ENCODE measurements at places on chromosomes 2 and 18. TPM values are rescaled to one million over a fixed set of nuclear protein-coding genes. Genes with fewer than 3 reads are reported as not detected.

DNA sequence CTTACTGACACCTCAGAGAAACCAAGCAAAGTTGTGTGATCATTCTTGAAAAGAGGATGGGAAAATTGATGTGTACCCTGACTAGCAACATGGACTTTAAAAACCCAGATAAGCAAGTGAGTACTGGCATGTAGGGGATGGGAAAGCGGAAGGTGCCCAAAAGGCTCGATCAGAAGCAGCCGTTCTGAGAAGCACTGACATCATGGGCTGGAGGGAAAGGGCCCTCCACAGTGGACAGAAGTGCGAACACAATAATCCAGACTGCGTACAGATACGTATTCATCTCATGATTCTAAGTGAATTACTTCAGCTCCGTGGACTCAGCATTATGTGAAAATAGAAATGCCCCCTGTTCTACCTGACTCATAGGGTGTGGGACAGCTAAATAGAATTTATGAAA, 42.2 kb downstream of the CDH2 start:
- no peaks in the 10 kb centered on the region for H3K36me3 ChIP-seq
- H3K4me3 ChIP-seq, result no peak overlapping the region
- H3K27ac ChIP-seq, result no peak overlapping the region
- H3K27me3 ChIP-seq, result no peaks in the 10 kb centered on the region
- no peak for DNase-seq

DNA sequence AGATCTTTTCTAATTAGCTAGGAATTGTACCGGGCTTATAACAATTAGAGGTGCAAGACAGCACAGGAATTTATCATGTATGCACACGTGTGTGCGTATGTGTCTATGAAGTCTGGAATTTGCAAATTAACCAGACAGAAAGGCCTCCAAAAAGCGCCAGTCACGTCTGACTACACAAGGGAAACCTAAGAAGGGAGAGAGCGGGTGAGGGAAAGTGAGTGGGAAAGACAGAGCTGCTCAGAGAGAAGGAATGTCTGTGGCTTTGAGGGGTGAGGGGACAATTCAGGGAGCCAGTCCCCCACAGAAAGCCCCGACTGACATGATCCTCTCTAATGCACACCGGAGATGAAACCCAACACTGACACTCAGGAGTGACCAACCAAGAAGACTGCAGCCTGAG, 197.7 kb upstream of the SH3BP4 start:
- H3K36me3 ChIP-seq, result no peaks in the 10 kb centered on the region
- H3K27me3 ChIP-seq, result no peaks in the 10 kb centered on the region
- H3K4me1 ChIP-seq, result no peaks in the 10 kb centered on the region
- DNase-seq, result no peak
- H3K4me3 ChIP-seq, result no peak overlapping the region

DNA sequence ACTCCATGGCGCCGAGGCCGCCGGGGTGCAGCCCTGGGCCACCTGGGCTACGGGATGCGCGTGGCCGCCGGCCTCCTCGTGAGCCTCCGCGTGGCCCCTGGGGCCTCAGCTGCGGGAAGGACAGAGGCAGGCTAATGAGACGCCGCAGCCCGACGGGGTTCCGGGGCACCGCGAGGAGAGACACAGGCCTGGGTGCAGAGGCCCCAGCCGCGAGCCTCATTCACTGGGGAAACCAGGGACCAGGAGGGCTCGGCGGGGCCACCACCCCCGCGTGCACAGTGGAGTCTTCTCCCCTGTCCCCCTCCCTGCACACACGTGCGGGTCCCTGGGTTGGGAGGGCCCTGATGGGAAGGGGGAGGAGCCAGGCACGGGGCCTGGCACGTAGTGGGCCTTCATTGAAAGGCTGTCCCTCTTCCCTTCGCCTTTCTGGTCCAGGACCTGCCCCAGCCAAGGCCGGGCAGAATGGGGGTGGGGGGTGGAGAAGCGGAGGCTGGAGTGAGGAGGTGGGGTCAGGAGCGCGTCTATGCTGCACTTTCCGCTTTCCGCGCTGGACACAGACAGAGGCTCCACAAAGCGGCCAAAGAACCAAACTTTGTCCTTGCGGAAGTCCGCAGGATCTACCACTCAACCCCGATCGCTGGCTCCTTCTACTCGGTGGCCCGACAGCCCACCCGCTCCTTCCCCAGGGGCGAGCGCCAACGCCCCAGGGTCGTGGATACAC, 9.1 kb downstream of the ALPP start:
- no peak for DNase-seq

- no peak for DNase-seq
- no peak overlapping the region for H3K4me3 ChIP-seq
- H3K27ac ChIP-seq, result no peak overlapping the region
- no peaks in the 10 kb centered on the region for H3K27me3 ChIP-seq
Measured at GRCh38 chr2:141595316-141595920, 535.4 kb downstream of the LRP1B start.

DNA sequence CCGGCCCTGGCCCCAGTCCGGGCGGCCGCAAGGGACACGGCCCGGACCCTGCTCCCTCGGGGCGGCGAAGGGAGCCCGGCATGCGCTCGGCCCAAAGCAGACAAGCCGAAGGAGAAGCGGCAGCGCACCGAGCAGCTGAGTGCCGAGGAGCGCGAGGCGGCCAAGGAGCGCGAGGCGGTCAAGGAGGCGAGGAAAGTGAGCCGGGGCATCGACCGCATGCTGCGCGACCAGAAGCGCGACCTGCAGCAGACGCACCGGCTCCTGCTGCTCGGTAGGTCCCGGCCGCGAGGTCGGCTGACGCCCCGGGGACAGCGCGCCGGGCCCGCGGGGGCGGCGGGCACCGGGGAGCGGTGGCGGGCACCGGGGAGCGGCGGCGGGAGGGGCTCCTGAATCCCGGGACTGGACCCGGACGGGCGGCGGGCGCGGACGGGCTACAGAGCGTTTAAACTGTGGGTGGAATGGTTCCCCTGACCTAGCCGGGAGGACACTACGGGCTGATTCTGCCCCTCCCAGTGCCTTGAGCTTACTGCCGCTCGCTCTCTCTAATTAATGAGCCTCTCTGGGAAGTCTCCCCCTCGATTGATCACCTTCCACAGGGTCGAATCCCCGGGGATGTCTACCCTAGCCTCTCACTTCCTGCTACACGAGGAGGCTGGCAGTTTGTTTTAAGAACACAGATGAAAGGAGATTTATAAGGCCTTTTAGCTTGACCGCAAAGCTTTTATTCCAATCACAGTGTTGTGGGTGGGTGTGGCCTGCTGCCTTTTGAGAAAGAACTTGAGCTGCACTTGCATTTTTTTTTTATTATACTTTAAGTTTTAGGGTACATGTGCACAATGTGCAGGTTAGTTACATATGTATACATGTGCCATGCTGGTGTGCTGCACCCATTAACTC, 853 bp downstream of the GNAL start:
- no peak overlapping the region for H3K27ac ChIP-seq
- peak overlapping the region; percentile 61 for H3K4me3 ChIP-seq
- H3K4me1 ChIP-seq, result no peaks in the 10 kb centered on the region

GRCh38 chr2:64666810-64667438, 13.2 kb upstream of the SERTAD2 start:
- no peak for DNase-seq
- H3K27me3 ChIP-seq, result no peaks in the 10 kb centered on the region
- H3K4me3 ChIP-seq, result no peak overlapping the region

GRCh38 chr2:74576863-74577229, 22.3 kb downstream of the DOK1 start:
- H3K4me3 ChIP-seq, result no peak overlapping the region
- H3K36me3 ChIP-seq, result no peaks in the 10 kb centered on the region
- H3K4me1 ChIP-seq, result peaks cover 10% of the 10 kb centered on the region
- no peak overlapping the region for H3K27ac ChIP-seq

GRCh38 chr2:122322815-122323214, 567.4 kb downstream of the TSN start:
- H3K4me3 ChIP-seq, result no peak overlapping the region
- H3K4me1 ChIP-seq, result no peaks in the 10 kb centered on the region
- no peak for DNase-seq
- H3K36me3 ChIP-seq, result no peaks in the 10 kb centered on the region
- no peak overlapping the region for H3K27ac ChIP-seq

DNA sequence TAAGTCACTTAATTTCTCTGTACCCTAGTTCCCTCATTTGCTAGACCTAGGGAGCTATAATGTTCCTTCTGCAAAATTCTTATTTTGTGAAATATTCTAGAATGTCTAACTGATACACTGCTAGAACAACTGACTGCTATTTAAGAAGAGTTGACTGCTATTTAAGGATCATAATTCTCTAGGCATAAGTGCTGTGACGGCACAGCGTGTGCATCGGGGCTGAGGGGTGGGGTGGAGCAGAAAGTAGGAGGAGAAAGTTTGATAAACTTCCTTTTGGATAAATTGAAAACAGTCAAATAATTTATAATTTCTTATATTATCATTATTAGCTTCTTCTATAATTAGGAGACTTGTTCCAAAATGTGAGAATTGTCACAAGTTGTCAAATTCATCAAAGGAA, 10.4 kb upstream of the ACTR3 start:
- DNase-seq, result no peak
- peaks cover 33% of the 10 kb centered on the region for H3K4me1 ChIP-seq
- no peak overlapping the region for H3K27ac ChIP-seq
- no peak overlapping the region for H3K4me3 ChIP-seq

DNA sequence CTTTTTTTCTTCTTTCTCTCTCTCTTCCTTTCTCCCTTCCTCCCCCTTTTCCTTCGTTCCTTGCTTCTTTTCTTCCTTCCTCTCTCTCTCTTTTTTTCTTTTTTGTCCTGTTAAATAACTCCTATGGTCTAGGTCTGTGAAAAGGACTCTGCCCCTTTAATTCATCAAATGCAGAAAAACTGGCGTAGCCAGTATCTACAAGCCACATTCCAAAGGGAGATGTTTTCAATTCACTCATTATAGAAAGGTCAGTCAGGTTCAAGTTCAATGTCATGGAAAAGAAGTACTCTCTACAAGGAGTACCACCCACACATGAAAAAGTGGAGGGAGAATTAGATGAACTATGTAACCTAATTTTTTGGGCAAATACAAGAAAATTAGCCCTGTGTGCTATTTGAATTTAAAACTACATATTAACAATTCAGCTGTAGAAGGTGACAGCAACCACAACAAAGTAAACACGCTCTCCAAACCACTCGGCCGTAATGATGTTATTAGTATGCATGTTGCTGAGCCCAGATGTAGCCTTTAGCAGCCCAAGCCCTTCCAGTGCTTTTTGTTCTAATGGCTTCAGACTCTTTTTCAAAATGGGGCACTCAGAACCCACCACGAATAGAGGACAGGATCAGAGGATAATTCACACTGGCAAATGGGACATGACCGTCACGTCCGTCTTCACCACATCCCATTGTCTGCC, 735.4 kb upstream of the FANCL start:
- H3K4me3 ChIP-seq, result no peak overlapping the region
- H3K4me1 ChIP-seq, result no peaks in the 10 kb centered on the region
- no peaks in the 10 kb centered on the region for H3K36me3 ChIP-seq
- no peak for DNase-seq
- no peak overlapping the region for H3K27ac ChIP-seq

- H3K27me3 ChIP-seq, result no peaks in the 10 kb centered on the region
- H3K36me3 ChIP-seq, result no peaks in the 10 kb centered on the region
- H3K4me1 ChIP-seq, result no peaks in the 10 kb centered on the region
Measured at GRCh38 chr2:240728827-240729226, 37.2 kb downstream of the AQP12A start.

DNA sequence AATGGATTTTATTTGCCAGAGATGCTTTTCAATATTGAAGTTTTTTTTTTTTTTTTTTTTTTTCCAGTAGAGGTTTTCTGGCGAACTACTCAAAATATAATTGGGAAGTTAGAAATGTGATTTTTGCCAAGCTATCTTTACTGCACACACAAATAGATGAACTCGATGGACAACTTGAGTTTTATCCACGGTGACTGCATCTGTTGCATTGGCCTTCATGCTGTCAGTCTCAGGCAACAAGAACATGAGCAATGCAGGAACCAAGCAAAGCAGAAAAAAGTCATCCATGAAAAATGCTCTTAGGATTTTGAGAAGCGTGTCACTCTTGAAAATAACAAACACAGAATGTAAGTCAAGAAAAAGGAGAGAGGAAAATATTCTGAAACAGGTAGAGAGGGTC, 22.7 kb upstream of the HDAC4 start:
- peaks cover 40% of the 10 kb centered on the region for H3K27me3 ChIP-seq
- DNase-seq, result no peak
- no peak overlapping the region for H3K27ac ChIP-seq
- H3K4me1 ChIP-seq, result no peaks in the 10 kb centered on the region

DNA sequence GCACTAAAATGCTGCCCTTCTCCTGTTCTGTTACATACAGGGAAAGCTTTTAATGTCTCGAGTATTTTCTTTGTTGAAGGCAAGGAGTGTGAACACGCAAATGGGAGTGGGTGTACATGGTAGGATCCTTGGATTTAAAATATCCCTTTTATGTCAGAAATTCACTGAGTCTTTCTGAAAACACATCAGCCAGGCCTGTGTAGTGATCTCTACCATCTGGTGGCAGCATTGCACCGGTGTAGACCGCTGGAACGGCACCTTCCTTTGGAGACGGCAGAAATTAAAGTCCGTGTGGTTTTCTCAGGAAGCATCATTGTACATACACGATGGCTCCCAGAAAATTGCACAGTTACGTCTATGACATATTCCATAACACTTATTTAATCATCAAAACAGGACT, 515.8 kb downstream of the GALR1 start:
- no peak overlapping the region for H3K4me3 ChIP-seq
- H3K27ac ChIP-seq, result no peak overlapping the region
- H3K36me3 ChIP-seq, result no peaks in the 10 kb centered on the region
- no peaks in the 10 kb centered on the region for H3K4me1 ChIP-seq
- peak; percentile 51 for DNase-seq
- H3K27me3 ChIP-seq, result peaks cover 20% of the 10 kb centered on the region

ANKRD30B gene
- 0.51 TPM for total RNA-seq

AQP12B gene
- total RNA-seq, result not detected

RALB gene
- 57.9 TPM for total RNA-seq

DSG1 gene
- not detected for total RNA-seq

CD28 gene
- total RNA-seq, result not detected

CMPK2 gene
- total RNA-seq, result 6.5 TPM

SRD5A2 gene
- total RNA-seq, result 0.07 TPM

ADAM23 gene
- 0.22 TPM for total RNA-seq

TNFAIP6 gene
- total RNA-seq, result not detected
